Activated naive CD8-positive, alpha-beta T cell treated with anti-CD3 and anti-CD28 coated beads, Interleukin-2, amount 50 U/mL, for 24 hours (primary cell): ENCODE measurements at places on chromosomes 4 and X.

DNA sequence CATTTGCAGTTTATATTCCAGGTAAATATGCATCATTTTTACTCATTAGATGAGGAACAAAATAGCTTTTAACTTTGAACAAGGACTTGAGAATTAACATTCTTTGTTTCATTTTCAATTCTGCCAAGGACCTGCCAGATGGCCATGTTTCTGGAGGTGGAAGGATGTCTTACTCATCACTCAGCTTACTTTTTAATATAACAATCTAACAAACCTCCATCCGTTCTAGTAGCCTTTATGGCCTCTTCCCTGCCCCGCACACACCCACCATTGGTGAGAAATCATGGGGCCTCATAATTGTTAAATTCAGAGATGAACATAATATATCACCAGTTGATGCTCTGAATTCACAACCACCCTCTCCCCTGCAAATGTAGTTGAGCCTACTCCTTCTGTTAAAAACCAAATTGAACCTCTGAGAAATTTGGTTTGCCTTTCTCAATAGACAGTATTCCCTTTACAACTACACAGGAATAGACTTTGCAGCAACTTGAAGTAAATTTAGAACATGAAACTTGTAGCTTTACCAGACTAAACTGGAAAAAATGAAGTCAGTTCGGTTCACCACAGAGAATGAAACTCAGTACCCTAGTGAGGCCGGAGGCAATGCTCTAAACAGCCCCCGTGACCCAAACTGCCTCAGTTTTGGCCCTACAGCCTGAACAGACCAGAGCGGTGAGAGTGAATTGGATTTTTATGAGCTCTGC, 50.1 kb upstream of the ACSL4 start:
- H3K27me3 ChIP-seq: no peaks in the 10 kb centered on the region
- H3K27ac ChIP-seq: peak overlapping the region; percentile 95
- peak overlapping the region; percentile 66 for H3K4me3 ChIP-seq
- H3K4me1 ChIP-seq: peaks cover 34% of the 10 kb centered on the region
- peak; percentile 19 for DNase-seq

GRCh38 chr4:153242839-153243324, 38.6 kb downstream of the TRIM2 start:
- H3K4me1 ChIP-seq: peaks cover 1% of the 10 kb centered on the region
- no peak overlapping the region for H3K27ac ChIP-seq
- H3K4me3 ChIP-seq: no peak overlapping the region

GRCh38 chr4:55758570-55758969, 61.0 kb upstream of the EXOC1L start:
- H3K4me1 ChIP-seq: no peaks in the 10 kb centered on the region
- H3K27ac ChIP-seq: no peak overlapping the region
- H3K4me3 ChIP-seq: no peak overlapping the region
- H3K36me3 ChIP-seq: no peaks in the 10 kb centered on the region
- no peak for DNase-seq

GRCh38 chrX:122787231-122787630, 396.8 kb upstream of the GRIA3 start:
- H3K4me1 ChIP-seq: no peaks in the 10 kb centered on the region
- H3K36me3 ChIP-seq: no peaks in the 10 kb centered on the region
- DNase-seq: no peak
- H3K27me3 ChIP-seq: no peaks in the 10 kb centered on the region

DNA sequence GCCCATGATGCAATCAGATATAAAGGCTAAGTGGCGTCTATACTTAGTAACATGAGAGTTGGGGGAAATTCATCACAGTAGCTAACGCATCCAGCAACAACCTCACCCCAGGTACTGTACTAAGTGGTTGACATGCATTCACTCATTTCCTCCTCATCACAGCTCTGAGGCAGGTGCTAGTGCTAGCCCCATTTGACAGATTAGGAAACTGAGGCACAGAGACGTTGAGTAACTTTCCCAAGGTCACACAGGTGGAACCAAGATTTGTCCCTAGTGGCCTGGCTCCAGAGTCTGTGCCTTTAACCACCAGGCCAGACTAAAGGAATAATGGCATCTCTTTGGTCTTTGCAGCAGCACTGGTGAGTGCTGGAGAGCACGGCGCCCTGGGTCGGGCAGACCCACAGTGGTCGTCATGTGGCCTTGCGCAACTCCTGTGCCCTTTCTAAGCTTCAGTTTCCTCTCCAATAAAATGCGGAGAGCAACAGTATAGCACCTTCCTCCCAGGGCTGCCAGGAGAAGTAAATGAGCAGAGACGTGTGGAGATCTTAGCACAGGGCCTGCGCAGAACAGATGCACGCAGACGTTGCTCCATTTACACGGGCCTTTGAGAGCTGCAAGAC, 186.4 kb downstream of the BCOR start:
- no peaks in the 10 kb centered on the region for H3K36me3 ChIP-seq
- no peak for DNase-seq
- H3K4me1 ChIP-seq: peaks cover 8% of the 10 kb centered on the region
- H3K4me3 ChIP-seq: no peak overlapping the region

GRCh38 chrX:52995987-52996331, 37.6 kb upstream of the FAM156A start:
- H3K27me3 ChIP-seq: no peaks in the 10 kb centered on the region
- no peak for DNase-seq
- H3K36me3 ChIP-seq: no peaks in the 10 kb centered on the region
- H3K27ac ChIP-seq: peak overlapping the region; percentile 99

- H3K4me3 ChIP-seq: no peak overlapping the region
- no peak for DNase-seq
- peaks cover 2% of the 10 kb centered on the region for H3K4me1 ChIP-seq
Observed at GRCh38 chr4:37865450-37865849, 25.4 kb upstream of the TBC1D1 start.

DNA sequence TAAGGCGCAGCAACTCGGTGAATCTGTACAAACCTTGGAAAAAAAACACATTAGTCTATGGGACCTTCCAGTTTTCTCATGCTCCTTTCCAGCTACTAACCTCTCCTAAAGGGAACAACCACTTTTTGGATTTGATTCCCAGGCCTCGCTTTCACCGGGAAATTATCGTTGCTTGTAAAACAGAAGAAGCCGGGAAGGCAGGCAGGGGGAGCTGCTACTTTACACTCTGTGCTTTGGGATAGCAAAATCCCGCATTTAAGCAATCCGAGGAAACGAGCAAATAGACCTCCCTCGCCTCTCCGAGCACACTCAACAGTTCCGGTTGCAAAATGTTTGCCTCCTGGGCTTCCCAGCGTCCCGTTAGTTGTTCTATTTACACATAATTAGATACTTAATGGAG, 1.2 kb downstream of the CD38 start:
- H3K27ac ChIP-seq: peak overlapping the region; percentile 77
- DNase-seq: no peak
- H3K27me3 ChIP-seq: peaks cover 24% of the 10 kb centered on the region
- H3K4me3 ChIP-seq: peak overlapping the region; percentile 87

GRCh38 chrX:32894679-32895078, 316.7 kb downstream of the DMD start:
- no peaks in the 10 kb centered on the region for H3K4me1 ChIP-seq
- no peak overlapping the region for H3K4me3 ChIP-seq
- no peak overlapping the region for H3K27ac ChIP-seq
- no peaks in the 10 kb centered on the region for H3K27me3 ChIP-seq
- DNase-seq: no peak
- no peaks in the 10 kb centered on the region for H3K36me3 ChIP-seq

- peaks cover 16% of the 10 kb centered on the region for H3K4me1 ChIP-seq
Observed at GRCh38 chr4:108024878-108025165, 35.1 kb downstream of the HADH start.

GRCh38 chr4:187380181-187380581, 615.4 kb upstream of the ZFP42 start:
- H3K27me3 ChIP-seq: no peaks in the 10 kb centered on the region
- no peaks in the 10 kb centered on the region for H3K36me3 ChIP-seq
- no peak overlapping the region for H3K4me3 ChIP-seq

DNA sequence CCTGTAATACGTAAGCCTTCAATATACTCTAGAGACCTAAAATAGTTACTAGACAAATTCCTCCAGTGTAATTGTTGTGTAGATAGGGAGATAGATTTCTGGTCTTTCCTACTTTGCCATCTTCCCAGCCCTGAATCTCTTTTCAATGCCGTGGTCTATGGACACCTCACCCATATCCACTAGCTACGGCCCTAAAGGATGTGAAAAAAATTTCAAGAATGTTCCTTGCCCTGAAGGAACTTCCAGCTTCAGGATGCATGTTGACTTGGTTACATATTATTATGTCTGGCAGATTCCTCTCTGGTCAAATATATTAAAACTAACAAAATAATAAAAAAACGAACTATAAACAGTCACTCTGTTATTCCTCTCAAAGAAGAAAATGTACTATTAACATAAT, 52.4 kb upstream of the TSPAN5 start:
- H3K4me3 ChIP-seq: no peak overlapping the region
- H3K27ac ChIP-seq: no peak overlapping the region
- peaks cover 2% of the 10 kb centered on the region for H3K36me3 ChIP-seq
- no peaks in the 10 kb centered on the region for H3K27me3 ChIP-seq
- DNase-seq: no peak

DNA sequence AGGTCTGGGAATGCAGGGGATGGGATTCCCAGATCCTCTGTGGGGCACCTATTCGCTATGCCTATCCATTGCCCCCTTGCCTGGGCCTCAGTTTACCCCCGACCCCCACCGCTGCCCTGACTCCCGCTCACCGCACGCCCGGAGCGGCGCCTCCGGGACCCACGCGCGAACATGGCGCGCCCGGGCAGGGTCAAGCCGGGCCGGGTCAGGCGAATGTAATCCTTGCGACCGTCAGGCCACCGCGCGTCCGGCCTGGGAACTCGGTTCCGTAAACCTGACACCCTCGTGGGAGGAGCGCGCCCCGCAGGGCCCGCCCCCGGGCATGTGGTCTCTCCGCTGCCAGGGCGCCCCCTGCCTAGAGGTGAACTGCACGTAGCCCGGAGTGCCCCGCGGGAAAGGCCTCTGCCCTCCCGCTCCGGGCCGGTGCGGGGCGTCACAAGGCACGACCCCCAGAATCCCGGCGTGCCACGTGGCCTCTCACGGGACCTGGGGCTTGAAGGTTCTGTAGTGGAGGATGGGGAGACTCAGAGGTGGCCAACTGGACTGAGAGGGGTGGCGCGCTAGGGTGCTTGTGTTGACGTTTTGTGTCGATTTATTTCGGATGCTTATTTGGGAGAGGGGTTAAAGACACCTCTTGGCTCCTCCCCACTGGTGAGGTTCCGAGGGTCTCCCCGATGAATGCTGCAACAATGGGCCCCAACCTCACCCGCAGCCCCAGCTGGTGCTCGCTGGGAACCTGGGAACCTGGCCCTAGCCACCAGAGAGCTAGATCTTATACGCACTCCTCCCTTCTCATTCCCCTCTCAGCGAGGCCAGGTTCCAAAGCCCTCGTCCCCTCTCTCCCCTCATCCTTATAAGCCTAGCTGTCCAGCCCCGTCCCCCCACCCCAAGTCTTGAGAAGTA, at the start of gene PRICKLE3:
PRICKLE3 (minus strand) TSS at position 249 of the 903 bp plus-strand sequence; CDS start at position 173, 76 bp downstream.
- H3K4me1 ChIP-seq: peaks cover 24% of the 10 kb centered on the region
- peak within 1 kb of the TSS; percentile 82 for H3K4me3 ChIP-seq
- peak; percentile 79 for DNase-seq
- peaks cover 8% of the 10 kb centered on the region for H3K36me3 ChIP-seq

DNA sequence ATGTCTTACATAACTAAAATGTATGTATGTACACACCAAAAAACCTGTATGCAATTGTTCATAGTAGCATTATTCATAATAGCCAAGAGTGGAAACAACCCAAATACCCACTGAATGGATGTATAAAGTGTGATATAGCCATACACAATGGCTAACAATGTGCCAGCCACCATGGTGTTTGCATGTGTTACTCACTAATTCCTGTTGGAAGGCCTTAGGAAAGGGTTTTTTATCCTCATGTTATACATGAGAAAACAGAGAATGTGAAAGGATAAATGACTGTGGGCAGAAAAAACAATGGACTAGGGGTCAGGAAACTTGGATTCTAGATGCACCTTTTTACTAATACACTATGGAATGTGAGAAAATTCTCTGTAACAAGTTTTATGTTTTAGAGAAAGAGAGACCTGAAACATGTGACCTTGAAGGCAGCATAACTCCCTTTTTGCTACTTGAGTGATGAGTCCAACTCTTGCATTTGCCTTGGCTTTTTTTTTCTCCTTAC, 55.7 kb downstream of the TIGD2 start:
- H3K27me3 ChIP-seq: peaks cover 7% of the 10 kb centered on the region
- no peaks in the 10 kb centered on the region for H3K4me1 ChIP-seq
- no peak overlapping the region for H3K27ac ChIP-seq
- no peaks in the 10 kb centered on the region for H3K36me3 ChIP-seq

- no peaks in the 10 kb centered on the region for H3K4me1 ChIP-seq
- no peak for DNase-seq
- H3K4me3 ChIP-seq: no peak overlapping the region
- H3K27ac ChIP-seq: no peak overlapping the region
Observed at GRCh38 chrX:47156611-47157520, 11.8 kb downstream of the RBM10 start.

DNA sequence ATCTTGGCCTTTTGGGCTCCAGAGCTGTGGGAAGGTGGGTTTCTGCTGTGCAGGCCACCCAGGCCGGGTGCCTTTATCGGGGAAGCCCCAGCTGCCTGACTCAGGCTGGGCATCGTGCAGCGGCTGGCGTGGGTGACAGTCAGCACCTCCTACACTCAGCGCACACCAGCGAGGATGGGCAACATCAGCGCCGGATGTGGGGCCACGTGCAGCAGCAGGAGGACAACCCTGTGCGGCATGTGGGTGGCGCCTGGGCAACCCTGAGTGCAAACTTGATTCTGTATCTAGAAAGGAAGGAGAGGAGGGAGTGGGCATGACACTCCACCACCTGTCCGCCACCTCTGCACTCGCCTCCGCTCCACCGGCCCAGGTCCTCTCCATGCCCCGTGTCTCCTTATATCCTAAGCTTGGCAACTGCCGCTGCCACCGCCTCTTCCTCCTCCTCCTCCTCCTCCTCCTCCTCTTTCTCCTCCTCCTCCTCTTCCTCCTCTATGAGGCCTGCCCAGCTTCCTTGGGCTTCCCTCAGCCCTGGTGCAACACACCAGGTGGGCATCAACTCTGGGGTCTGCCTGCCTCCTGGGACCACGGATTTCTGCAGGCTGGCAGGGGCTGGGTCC, 107.4 kb upstream of the AFAP1 start:
- peak; percentile 27 for DNase-seq
- peaks cover 3% of the 10 kb centered on the region for H3K4me1 ChIP-seq
- H3K4me3 ChIP-seq: no peak overlapping the region
- no peaks in the 10 kb centered on the region for H3K27me3 ChIP-seq

GRCh38 chr4:48913346-48913745, 6.8 kb upstream of the OCIAD2 start:
- H3K4me3 ChIP-seq: no peak overlapping the region
- H3K36me3 ChIP-seq: no peaks in the 10 kb centered on the region
- H3K4me1 ChIP-seq: peaks cover 40% of the 10 kb centered on the region
- no peaks in the 10 kb centered on the region for H3K27me3 ChIP-seq

- H3K27me3 ChIP-seq: no peaks in the 10 kb centered on the region
- no peaks in the 10 kb centered on the region for H3K36me3 ChIP-seq
- H3K4me1 ChIP-seq: no peaks in the 10 kb centered on the region
- H3K27ac ChIP-seq: no peak overlapping the region
- DNase-seq: no peak
Observed at GRCh38 chrX:27276751-27277150, 186.4 kb downstream of the PPP4R3C start.

DNA sequence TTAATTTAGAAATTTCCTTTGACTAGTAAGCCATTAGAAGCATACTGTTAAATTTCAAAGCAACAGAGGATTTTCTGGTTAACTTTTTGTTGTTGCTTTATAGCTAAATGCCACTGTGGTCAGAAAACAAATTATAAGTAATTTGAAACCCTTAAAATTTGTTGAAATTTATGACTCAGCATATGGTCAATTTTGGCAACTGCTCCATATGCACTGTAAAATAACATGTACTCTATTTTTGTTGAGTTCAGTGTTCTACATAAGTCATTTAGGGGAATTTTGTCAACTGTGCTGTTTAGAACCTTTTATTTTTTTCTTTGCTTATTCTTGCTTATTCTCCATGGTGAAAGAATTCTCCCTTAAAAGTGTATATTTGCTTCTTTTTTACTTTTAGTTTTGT, 28.6 kb downstream of the SCLT1 start:
- no peak overlapping the region for H3K4me3 ChIP-seq
- H3K4me1 ChIP-seq: no peaks in the 10 kb centered on the region
- peaks cover 72% of the 10 kb centered on the region for H3K36me3 ChIP-seq
- no peak overlapping the region for H3K27ac ChIP-seq
- H3K27me3 ChIP-seq: no peaks in the 10 kb centered on the region
